ENCODE measurements at places on chromosomes 3 and 15.
A peak's percentile ranks its signal among the peaks of the same experiment; 100 is the strongest.

DNA sequence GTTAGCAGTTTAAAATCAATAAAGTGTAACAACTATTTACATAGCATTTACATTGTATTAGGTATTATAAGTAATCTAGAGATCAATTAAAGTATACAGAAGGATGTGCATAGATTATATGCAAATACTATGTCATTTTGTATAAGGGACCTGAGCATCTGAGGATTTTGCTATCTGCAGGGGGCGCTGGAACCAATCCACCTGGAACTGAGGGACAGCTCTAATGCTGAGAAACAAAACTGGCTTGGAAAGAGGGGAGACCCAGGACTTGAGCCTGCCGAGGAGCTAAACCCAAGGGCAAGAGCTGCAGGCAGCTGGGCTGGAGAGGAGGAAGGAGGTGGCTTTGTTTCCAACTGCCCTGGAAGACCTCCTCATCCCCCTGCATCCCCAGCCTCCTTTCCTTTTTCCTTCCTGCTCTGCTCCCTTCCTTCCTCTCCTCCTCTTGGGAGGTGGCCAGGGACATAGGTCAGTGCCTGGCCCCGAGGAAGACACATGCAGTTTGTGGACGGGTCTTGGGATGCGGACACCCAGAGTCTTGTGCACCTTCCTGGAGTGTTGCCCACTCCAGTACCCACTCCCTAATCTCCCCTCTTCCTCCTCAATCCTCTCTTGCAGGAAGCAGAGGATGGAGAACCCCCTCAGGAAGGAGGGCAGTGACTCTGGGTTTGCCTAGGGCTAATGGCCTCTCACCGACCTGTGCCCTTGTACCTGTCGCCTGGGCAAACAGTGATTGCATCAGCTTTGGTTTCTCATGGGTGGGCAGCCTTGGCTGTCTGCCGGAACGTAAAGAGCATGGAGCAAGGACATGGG lies 825 bp upstream of the RTP3 start:
- DNase-seq, result no peak

- no peak for DNase-seq
These were observed 3.3 kb downstream of the CHRNA3 start for GRCh38 chr15:78617516-78617915.

DNA sequence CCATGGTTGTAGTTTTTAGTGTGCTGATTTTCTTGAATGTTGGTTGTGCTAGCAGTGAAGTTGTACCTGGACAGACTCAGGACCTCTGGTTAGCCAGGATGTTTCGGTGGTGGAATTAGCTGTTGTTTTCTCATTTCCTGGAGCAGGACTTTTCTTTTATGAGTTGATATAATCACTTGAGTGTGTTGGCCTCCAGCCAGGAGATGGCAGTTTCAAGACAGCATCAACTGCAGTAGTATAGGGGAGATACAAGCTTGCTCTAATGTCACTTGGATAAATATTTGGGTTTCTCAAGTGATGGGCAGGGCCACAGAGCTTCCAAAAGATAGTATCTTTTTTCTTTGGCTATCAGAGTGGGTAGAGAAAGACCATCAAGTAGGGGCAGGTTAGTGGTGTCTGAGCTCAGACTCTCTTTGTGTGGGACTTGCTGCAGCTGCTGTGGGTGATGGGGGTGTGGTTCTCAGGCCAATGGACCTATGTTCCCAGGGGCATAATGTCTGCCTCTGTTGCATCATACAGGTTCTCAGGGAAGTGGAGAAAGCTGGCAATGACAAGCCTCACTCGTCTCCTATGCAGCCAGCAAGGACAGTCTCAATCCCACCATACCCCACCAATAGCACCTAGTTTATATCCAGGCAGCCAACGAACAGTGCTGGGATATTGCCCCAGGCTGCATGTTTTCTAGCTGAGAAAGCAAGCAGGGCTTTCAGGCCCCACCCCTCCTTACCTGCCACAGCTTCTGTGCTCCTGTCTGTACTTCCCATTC lies 14.6 kb upstream of the OR5K2 start:
- DNase-seq, result no peak

DNA sequence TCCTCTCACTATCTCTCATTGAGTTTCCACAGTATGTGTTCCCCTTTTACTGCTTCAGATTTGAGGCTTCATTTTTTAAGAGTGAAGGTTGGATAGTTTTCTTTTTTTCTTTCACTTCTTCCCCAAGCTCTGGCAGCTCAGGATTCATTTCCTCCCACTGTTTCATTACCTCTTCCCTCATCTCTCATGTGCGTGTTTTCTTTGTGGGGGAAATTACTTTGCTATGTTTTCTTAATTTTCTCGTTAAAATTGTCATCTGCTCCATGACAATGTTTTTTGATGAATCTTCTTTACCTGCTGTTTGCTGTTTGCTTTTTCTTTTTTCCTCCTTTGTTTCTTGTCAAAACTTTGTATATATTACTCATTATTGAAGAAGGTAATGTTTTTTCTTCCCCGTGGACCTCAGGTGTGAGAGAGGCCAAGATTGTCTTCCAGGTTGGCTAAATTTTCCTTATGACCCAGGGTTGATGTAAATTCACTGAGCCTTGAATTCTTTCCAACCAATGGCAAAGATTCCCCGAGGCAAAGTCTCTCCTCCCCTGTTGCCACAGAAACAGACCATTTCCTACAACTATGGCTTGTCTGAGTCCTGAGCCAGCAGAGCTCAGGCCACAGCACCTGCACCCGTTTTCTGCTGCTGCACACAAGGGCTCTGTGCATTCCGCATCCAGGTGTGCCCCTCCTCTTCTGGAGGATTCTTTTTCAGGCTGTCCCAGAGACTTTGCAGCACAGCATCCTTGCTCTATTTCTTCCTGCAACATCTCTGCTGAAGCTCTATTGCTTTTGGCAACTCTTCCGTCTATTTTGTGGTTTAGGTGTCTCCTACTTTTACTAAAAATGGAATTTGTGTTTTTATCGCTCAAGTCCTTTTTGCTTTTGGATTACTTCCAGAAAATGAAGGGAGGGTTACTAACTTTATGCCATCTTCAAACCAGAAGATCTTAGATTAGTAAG lies 66.1 kb downstream of the NOX5 start:
- no peak for DNase-seq

DNA sequence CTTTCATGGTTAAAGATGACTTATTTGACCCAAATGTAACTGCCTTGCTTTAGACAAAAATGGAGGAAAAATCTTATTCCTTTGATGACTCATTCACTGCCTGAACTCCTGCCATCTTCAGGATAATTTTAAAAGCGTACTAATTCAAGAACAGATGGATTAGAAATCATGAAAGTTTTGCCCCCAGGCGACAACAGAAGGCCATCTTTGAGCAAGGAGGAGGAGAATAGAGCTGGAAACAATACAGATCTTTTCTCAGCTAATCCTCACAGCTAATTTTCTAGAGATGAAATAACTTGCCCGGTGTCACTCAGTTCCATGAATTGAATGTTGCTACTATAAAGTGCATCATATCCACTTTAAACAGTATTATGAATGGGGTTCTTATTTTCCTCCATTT lies 324.7 kb upstream of the RARB start:
- DNase-seq, result no peak

- DNase-seq, result no peak
These were observed 307.1 kb downstream of the MECOM start for GRCh38 chr3:169356284-169356955.

DNA sequence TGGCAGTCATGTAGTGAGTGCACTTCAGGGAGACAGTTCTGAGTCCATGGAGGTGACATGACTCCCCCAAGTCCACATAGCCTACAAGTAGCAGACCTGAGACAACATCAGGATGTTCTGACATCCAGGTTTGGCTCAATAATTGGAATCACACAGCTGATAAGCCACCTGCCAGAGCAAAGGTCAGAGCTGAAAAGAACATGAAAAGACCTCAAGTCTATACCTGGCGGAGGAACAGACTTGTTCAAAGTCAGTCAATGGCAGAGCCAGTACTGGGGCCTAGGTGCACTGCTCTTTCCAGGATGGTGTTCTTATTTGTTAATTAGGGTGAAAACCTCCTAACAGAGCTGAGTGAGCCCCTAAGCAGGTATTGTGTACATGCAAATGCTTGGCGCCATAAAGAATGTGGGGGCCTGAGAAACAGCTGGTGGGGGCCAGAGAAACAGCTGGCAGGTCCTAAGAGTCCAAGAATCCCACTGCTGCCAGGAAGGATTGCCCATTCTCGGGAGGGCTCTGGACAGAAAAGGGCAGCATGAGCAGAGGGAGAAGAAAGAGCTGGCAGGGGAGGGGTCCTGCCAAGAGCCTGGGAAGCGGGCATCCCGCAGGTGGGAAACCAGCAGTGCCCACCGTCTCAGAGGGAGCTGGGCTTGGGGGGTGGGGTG lies 17.1 kb downstream of the MASP1 start:
- no peak for DNase-seq

- no peak for DNase-seq
These were observed 48.3 kb upstream of the THSD4 start for GRCh38 chr15:71066983-71067382.

DNA sequence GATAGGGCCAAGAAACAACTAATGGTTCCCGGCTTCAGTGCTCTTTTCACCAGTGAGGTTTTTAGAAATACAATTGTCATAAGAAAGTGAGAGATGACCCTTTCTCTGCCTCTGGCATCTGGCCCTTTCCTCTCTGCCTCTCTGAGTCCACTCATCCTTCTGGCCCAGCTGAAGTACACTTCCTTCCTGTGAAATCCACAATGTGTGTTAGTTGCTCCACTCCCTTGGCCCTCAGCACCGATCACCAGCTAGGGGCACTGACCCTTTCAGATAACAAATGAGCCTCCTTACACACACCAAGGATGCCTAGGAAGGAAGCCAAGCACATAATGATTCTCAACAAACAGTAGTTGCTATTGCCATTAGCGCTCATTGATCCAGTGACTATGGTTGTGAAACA lies 2.9 kb upstream of the CAV3 start:
- DNase-seq, result no peak

- peak; percentile 77 for DNase-seq
These were observed 562.3 kb downstream of the PDCD6IP start for GRCh38 chr3:34360713-34361112.

- peak; percentile 64 for DNase-seq
These were observed 42.9 kb upstream of the PLCL2 start for GRCh38 chr3:16841904-16842271.

- DNase-seq, result peak; percentile 72
These were observed 103.9 kb upstream of the BCL6 start for GRCh38 chr3:187849016-187849654.

- no peak for DNase-seq
These were observed 24.4 kb downstream of the ZNF710 start for GRCh38 chr15:90025489-90026033.

DNA sequence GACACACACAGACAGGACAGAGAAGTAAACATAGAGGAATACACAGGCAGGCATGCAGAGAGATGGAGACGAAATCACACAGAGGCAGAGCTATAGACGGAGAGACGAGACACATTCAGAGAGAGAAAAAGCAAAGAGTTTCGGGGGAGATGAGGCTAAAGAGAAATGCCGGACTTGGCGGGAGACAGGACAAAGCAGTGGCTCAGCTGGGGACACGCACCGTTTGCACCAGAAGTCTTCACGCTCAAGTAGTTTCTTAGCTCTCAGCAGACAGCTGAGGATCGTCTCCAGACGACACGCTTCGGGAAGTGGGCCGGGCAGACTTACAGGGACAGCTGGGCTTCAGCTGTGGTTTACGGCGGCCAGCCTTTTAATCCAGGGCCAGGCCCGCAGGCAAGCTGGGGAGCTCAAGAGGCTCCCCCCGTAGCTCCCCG lies 56.2 kb upstream of the DLG1 start:
- DNase-seq, result no peak

DNA sequence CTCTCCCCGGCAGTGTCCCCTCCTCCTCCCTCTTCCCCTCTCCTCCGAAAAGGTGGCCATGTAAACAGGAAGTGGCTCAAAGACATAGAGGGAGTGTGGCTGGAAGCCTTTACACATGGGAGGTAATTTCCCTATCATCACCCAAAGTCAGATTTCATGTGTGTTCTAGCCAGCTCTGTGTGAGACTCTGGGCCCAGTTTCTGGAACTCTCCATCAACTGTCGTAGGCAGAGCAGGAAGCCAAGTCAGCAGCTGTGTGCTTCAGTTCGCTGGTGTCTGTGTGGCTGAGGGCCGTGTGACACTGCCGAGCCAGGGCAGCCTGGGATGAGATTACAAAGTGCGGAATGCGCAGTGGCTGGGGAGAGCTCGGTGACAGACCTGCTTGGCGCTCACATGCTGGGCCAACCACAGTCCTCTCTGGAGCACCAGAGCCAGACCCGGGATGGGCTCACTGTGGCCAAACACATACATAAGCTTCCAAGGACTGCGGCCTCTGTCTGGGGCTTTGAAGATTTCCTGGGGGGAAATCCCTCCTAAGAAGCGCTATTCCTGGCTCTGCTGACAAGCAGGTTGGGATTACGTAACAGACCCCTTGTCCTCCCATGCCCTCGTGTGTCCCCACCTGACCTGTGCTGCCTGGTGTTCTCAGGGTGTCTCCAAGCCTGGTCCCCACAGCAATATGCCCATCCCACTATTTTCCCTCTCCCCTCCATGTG lies 50.7 kb downstream of the UMPS start:
- DNase-seq, result no peak

GRCh38 chr3:99708207-99708745 lies 69.9 kb downstream of the COL8A1 start:
- no peak for DNase-seq

- DNase-seq, result no peak
These were observed 641.4 kb downstream of the PDCD6IP start for GRCh38 chr3:34439796-34440195.

DNA sequence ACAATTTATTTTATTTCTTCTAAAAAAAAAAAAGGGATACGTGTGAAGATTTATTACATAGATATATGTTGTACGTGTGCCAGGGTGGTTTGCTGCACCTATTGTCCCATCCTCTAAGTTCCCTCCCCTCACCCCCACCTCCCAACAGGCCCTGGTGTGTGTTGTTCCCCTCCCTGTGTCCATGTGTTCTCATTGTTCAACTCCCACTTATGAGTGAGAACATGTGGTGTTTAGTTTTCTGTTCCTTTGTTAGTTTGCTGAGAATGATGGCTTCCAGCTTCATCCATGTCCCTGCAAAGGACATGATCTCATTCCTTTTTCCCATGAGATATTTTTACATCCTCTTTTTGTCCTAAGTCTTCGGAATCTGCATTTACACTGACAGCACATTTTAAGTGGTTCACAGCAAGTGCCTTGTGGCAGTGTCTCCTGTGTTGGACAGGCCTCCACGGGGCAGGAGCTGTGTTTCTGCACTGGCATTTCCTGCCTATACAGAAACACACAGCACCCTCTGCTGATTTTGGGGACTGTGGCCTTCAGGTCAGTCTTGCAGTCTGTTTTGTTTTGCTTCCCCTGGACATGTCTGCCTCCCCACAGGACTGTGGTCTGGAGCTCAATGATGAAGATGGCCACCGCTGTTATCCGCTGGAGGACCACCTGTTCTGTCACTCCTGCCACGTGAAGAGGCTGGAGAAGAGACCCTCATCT lies 12.7 kb upstream of the SACM1L start:
- DNase-seq, result no peak

GRCh38 chr3:45657853-45658252 lies 31.3 kb upstream of the SACM1L start:
- no peak for DNase-seq

DNA sequence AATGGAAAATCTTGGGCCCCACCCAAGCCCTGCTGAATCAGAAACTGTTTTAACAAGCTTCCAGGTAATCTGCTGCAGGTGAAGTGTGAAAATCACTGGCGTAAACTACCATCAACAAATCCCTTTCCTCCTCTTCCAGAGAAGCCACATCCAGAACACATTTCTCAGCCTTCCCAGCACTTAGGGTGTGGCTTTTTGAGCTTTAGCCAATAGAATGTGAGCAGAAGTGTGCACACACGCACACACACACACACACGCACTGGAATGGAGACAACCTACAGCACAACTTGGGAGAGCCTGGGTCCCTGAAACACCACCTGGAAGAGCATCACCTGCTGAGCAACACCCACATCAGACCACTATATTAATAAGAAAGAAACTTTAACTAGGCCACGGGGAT lies 98.6 kb downstream of the OSBPL10 start:
- DNase-seq, result no peak

GRCh38 chr15:67187351-67187854 lies 67.1 kb downstream of the AAGAB start:
- DNase-seq, result no peak

All from CD14-positive monocyte (primary cell).